ENCODE measurements at places on chromosomes 11 and 22.

- DNase-seq = no peak
Measured at GRCh38 chr11:132301465-132301864, 931.0 kb downstream of the NTM start.

- peak; percentile 54 for DNase-seq
Measured at GRCh38 chr22:20523086-20523983, 15.9 kb downstream of the MED15 start.

- DNase-seq = no peak
Measured at GRCh38 chr11:133402551-133402950, 129.8 kb downstream of the OPCML start.

GRCh38 chr11:47147250-47147649 lies 29.4 kb downstream of the ARFGAP2 start:
- no peak for DNase-seq

GRCh38 chr11:67041602-67042001 lies 15.0 kb upstream of the RHOD start:
- DNase-seq = no peak

GRCh38 chr11:130413405-130414106 lies 14.9 kb downstream of the ADAMTS8 start:
- peak; percentile 42 for DNase-seq

GRCh38 chr11:2672553-2673249 lies 27.1 kb downstream of the KCNQ1OT1 start:
- no peak for DNase-seq

GRCh38 chr11:111069066-111069465 lies 176.5 kb upstream of the POU2AF2 start:
- no peak for DNase-seq

- DNase-seq = no peak
Measured at GRCh38 chr11:37298173-37298572, 700.1 kb upstream of the RAG2 start.

DNA sequence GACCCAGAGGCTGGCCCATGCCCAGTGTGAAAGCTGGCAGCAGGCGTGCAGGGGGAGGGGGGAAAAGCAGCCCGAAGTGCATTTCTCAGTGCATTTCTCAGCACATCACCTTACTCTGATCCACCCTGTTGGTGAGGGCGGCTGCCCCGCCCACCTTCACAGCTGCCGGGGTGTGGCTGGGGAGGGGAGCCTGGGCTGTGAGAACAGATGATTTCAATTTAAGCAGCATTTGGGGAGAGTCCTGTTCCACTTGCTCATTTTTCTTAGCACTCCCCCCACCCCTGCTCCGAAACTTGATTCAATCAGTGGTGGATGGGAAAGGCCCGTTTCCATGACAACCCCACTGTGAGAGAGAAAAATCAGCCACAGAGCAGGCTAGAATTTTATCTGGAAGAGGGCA lies 84.8 kb downstream of the SNX19 start:
- DNase-seq = peak; percentile 72

GRCh38 chr11:46064221-46064620 lies 57.0 kb downstream of the PHF21A start:
- no peak for DNase-seq

GRCh38 chr11:37748641-37749040 lies 1150.6 kb upstream of the RAG2 start:
- DNase-seq = no peak

DNA sequence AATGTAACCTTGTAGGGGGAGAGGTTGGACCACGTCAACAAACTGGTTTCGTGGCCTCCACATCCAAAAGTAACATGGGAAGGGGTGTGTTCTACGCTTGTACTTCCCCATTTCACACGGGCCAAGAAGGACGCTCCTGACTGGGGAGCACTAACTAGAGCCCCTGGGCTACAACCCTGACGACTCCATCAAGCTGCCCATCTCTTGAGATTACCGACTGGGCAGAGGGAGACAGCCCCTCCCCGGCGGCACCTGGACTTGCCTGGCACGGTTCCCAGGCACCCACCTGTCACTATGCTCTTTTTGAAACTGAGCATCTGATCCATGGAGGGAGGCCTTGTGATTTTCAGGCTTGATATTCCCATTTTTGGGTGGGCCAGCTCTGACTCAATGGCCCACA lies 68.5 kb downstream of the SHANK2 start:
- no peak for DNase-seq

GRCh38 chr11:128563942-128564641 lies 23.3 kb downstream of the ETS1 start:
- no peak for DNase-seq

DNA sequence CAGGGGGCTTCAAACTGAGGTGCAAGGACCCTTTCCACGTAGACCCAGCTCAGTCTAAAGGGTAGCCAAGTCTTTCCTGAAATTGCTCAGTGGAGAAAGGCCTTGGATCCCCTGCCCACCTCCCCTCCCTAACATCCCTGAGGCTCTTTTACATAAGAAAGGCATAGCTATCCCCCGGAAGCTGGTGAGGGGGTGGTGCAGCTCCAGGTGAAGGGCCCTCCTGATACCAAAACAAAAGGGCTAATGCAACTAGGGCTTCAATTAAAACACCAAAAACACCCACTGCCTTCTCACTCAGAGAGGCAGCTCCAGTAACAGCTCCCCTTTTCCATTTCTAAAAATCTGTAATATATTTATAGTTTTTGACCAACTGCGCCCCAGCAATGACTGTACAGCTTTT lies 5.8 kb downstream of the SHANK2 start:
- DNase-seq = no peak

DNA sequence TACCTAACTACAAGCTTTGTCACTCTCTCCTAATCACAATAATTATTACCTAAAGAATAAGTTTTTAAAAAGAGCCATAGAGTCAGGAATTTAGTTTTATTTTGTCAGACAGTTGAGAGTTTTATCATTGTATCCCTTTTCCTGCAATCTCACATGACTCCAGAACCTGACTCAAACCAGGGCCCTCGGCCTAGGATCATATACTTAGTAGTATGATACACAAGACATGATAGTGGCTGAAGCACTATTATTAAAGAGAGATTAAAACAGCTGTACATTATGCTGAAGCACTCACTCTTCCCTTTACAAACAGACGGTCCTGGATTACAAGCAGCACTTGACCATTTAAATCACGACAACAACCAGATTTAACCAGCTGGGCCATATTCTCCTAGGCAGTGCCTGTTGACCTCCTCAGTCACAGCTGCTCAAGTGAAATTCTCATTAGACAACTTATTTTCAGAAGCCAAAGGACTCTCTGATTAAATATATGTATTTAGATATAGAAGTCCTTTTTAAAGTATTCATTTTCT lies 44.0 kb downstream of the SOX6 start:
- no peak for DNase-seq

DNA sequence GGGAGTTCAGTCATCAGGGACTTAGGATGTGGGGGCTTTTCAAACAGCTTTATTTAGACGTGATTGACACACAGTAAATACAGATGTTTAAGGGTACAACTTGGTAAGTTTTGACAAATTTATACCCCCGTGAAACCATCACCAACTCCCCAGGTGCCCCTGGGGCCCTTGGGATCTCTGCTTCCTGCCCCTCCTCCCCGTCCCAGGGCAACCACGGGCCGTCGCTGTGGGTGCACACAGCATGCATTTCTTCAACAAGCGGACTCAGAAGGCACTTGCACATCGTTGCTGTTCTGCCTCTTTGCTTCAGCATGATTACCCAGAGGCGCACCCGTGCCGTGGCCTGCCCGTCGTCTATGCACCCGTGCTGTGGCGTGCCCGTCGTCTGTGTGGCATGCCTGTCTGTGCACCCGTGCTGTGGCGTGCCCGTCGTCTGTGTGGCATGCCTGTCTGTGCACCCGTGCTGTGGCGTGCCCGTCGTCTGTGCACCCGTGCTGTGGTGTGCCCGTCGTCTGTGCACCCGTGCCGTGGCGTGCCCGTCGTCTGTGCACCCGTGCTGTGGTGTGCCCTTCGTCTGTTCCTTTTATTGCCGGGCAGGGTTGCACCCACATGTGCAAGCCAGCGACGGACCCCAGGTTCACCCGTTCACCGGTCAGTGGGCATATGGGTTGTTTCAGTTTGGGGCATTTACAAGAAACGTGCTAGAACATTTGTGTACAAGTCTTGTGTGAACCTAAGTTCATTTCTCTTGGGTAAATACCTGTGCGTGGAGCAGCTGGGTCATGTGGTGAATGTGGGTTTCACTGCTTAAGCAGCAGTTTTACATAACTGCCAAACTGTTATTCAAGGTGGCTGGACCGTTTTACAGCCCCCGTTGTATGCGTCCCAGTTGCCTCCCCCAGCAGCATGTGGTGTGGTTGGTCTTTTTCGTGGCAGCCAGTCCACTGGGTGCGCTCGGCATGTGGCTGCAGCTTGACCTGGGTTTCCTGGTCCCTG lies 8.3 kb downstream of the CD81 start:
- no peak for DNase-seq

- DNase-seq = no peak
Measured at GRCh38 chr22:34842630-34843029, 223.3 kb upstream of the ISX start.

DNA sequence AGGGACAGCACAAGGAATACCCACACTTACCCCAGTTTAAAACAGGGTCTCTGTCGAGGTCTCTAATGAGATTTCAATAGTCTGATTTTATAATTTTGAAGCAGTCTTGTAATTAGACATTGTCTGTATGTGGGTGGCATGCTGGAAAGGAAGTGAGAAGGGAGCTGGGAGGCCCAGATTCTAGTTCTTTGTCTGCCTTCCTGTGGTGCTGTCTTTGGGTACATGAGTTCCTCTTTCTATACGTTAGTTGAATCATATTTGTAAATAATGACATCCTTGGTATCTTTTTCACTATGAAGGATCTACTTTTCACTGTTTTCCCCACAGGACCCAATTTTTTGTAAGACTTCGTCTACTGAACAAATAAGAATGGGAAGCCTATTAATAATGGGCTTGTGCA lies 42.0 kb upstream of the TENM4 start:
- no peak for DNase-seq

GRCh38 chr22:47029244-47030074 lies 267.0 kb downstream of the TBC1D22A start:
- DNase-seq = no peak

GRCh38 chr11:131302836-131303235 lies 67.6 kb upstream of the NTM start:
- peak; percentile 92 for DNase-seq

GRCh38 chr11:104572279-104572678 lies 326.0 kb downstream of the CASP12 start:
- DNase-seq = no peak

DNA sequence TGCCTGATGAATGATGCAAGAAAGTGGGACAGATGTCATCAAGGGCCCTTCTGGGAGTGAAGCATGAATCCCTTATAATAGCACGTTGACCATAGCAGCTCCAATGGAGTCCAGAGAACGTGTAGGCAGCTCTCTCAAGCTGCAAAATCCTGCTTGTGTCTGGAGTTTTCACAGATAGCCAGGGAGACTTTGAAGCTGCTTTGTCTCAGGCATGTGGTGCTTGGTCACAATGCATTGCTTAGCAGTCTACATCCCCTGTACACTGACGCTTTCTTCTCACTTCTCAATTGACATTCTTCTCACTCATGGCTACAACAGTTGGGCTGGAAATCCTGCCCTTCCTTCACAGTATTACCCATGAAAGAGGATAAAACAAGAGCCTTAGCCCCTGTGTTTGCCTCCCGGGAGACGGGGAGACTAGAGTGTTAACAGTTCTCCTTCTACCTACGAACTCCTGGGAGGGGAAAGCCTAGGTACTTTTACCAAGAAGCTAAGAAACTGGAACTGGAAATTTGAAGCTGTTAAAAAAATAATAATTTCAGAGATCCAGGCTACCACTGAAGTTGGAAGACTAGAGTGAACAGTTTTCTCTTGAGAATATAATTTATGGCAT lies 20.7 kb upstream of the MMP7 start:
- no peak for DNase-seq

DNA sequence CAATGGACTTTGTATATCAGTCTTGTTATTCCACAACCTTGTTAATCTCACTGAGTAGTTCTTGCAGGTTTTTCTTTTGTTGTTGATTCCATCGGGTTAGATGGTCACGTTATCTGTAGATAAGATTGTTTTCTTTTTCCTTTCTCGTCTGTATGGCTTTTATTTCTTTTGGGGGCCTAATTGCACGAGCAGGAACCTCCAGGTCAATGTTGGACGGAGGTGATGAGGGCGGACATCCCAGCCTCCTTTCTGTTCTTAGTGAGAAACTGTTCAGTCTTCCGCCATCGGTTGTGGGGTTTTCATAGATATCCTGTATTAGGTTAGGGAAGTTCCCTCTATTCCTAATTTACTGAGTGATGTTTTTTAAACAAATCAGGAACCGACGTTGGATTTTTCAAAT lies 4.8 kb upstream of the PRR33 start:
- no peak for DNase-seq
